RWPE1 (cell line): ENCODE measurements at places on chromosomes 3 and 15.

DNA sequence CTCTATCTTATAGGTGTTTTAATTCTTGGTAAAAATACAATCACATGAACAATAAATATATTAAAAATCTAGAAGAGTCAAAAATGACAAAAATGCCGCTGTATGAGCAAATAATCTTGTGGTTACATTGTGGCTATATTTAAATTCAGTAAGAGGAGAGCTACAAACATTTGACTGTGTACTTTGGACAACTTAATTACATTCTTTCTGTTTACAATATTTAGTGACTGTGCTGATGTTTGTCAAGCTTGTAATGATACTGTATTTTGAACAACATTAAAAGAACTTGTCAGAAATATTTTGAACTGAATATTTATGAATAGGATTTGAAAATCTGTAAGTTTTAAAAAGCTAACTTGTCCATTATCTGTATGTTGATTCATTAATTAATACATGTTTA is 598.3 kb downstream of the SI start:
- no peak for DNase-seq

- peak; percentile 68 for DNase-seq
Observed at GRCh38 chr3:158711886-158712285, 20.4 kb downstream of the RARRES1 start.

DNA sequence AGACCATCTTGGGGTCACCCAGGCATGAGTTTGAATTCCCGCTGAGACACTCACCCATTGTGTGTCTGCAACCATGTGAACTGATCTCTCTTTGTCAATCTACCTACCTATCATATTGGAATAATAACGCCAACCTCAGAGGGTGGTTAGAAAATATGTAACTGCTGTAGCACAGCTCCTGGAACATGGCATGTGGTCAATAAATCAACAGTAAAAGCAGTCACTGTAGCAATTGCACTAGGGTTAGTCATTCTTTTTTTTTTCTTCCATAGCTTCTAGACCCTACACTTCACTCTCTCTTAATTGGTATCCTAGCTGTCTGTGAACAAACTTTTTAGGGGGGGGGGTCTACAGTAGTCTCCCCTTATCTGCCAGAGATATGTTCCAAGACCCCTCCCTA is 64.2 kb upstream of the SLCO2A1 start:
- DNase-seq: no peak

- DNase-seq: no peak
Observed at GRCh38 chr15:67032608-67033007, 32.8 kb upstream of the SMAD3 start.

- peak; percentile 67 for DNase-seq
Observed at GRCh38 chr3:49906073-49906743, 2.5 kb upstream of the MST1R start.

DNA sequence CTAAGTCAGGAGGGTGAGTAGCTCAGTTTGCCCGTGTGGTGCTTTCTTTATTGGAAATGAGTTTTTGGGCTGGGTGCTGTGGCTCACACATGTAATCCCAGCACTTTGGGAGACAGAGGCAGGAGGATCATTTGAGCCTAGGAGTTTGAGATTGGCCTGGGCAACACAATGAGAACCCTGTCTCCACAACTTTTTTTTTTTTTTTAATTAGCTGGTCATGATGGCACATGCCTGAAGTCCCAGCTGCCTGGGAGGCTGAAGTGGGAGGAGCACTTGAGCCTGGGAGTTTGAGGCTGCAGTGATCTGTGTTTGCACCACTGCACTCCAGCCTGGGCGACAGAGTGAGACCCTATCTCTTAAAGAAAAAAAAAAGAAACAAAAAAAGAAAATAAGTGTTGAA is 174.9 kb downstream of the NSMCE3 start:
- no peak for DNase-seq

GRCh38 chr3:188523291-188523690 is 369.3 kb downstream of the LPP start:
- no peak for DNase-seq

GRCh38 chr15:58306591-58307312 is 125.0 kb upstream of the LIPC start:
- DNase-seq: no peak

DNA sequence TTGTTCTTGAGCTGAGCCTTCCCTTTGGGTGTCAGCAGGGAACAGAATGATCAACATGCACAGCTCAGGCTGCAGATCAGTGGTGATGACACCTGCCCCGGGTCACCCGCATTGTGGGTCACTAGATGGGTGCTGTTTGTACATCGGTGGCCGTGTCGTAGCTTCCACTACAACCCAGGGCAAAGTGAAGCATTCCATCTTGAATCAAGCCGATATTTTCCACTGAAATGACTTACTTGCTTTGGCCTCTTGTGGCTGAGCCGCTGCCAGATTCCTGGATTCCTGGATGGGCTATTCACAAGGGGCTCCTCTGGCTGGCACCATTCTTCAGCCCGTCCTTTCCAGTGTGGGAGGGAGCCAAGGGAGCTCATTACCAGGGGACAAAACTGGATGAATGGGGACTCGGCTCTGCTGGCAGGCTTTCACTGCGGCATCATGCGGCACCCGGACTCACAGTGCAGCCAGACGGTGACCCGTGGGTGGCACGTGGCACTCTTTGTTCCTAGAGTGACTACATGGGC is 65.6 kb downstream of the SLCO3A1 start:
- no peak for DNase-seq

GRCh38 chr15:33742306-33742705 is 226.0 kb upstream of the CHRM5 start:
- no peak for DNase-seq

GRCh38 chr3:49883998-49884397 is 14.3 kb upstream of the CAMKV start:
- DNase-seq: no peak

- DNase-seq: no peak
Observed at GRCh38 chr3:43120937-43121336, 15.1 kb upstream of the POMGNT2 start.

DNA sequence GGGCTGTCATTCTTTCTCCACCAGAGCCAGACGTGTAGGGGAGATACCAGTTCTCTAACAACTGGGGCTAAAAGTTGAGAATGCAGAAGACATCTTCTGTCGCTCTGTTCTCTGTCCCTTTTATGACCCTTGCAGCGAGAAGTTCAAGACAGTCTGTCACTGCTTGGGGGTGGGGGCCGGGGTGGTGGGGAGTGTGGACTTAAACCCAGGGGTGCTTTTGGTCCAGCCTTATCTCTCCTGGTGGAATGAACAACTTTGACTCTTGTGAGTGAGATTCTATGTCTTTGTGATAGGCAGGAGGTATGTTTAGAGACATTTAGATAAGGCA is 767 bp upstream of the APOD start:
- no peak for DNase-seq

GRCh38 chr3:128801779-128802380 is 75.9 kb downstream of the RAB7A start:
- no peak for DNase-seq

DNA sequence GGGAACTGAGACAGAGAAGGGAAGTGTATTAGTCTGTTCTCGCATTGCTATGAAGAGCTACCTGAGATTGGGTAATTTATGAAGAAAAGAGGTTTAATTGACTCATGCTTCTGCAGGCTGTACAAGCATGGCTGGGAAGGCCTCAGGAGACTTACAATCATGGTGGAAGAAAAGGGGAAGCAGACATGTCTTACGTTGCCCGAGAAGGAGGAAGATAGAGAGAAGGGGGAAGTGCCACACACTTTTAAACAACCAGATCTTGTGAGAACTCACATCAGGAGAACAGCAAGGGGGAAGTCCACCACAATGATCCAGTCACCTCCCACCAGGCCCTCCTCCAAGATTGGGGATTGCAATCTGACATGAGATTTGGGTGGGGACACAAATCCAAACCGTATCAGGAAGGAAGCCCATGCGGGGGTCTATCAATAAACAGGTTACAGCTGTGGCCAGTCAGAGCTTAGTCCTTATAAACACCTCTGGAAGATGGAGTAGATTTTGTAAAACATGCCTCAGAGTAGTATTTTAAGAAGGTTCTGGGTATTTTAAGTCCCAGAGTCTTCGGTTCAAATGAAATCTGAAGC is 153.9 kb downstream of the GHSR start:
- no peak for DNase-seq

DNA sequence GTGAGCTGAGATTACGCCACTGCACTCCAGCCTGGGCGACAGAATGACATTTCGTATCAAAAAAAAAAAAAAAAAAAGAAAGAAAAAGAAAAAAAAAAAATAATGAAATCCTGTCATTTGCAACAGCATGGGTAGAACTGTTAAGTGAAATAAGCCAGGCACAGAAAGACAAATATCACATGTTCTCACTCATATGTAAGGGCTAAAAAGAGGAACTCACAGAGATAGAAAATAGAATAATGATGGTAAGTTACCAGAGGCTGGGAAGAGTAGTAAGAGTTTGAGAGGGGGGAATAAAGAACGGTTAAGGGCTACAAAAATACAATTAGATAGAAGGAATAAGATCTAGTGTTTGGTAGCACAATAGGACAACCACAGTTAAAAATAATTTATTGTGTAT is 19.7 kb downstream of the DENND6A start:
- no peak for DNase-seq

DNA sequence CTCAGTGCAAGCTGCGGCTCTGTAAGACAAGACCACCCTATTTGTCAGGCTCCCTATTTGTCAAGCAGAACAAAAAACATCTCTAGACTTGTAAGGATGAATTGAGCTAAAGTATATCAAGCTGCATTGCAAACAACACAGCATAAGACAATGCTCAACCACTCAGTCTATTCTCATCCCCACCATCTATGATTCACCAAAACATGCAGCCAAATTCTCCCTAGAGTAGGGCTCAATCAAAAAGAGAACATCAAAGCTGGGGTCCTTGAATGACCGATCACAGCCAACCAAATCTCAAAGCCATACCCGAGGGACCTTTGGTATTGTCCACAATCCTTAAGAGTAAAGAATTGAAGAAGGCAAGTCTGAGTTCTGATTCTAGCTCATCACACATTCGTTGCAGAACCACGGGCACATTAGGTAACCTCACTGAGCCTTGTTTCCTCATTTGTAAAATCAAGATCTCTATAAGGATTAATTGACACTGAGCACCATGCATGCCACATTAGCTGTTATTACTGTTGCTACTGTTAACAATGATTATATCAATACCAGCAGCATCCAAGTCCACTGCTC is 31.2 kb downstream of the RFTN1 start:
- DNase-seq: no peak

DNA sequence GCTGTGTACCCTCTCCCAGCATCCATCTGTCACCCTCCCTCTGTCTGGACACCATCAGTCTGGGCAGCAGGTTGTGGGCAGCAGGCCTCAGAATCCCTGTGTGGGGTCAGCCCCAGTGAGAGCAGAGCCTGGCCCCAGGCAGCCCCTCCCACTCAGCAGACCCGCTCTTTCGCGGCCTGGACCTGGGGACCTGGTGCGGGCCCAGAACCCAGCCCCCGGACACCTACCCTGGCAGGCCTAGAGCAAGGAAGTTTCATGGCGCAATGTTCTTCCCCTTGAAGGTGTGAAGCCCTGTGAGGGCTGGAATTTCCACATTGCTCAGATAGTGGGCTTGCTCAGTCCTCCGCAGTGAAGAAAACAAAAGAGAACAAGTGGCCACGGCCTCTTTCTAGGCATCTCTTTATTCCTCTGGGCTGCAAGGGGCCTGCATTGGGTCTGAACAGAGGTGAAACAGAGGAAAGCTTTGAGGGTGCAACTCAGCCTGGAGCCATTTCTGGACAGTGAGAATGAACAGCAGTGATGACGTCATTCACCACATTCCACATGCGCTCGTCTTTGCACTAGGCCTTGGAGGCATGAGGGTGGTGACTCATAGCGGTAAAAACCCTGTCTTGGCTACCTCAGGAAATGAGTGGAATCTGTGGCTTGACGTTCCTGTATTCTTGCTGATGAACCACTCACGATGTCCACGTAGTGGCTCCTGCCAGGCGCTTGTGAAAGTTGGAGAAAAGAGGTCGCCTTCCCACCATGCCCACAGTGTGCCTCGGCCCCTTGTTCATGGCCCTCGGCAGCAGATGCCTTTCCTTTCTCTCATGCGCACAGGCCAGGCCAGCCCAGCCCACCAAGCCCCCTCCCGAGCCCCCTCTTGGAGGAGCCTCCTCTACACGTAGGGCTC is 66.1 kb downstream of the SLC30A4 start:
- peak; percentile 98 for DNase-seq

- no peak for DNase-seq
Observed at GRCh38 chr3:184574515-184575417, 13.2 kb downstream of the EPHB3 start.

DNA sequence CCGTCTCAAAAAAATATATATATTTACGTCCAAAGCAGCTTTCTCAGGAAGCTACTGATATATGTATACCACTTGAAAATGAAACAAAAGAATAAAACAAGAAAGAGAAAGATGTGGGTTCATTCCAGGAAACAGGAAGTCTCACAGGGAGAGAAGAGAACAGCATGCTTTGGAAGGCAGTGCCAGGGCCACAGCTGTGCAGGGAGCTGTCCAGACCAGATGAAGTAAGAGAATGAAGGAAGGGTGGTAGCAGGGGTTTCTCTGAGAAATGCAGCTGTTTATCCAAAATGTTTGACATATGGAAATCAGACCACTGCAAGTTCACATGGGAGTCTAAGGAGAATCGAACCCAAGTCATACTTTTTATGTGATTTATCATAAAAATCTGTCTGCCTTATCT is 8.9 kb upstream of the GPR27 start:
- no peak for DNase-seq

DNA sequence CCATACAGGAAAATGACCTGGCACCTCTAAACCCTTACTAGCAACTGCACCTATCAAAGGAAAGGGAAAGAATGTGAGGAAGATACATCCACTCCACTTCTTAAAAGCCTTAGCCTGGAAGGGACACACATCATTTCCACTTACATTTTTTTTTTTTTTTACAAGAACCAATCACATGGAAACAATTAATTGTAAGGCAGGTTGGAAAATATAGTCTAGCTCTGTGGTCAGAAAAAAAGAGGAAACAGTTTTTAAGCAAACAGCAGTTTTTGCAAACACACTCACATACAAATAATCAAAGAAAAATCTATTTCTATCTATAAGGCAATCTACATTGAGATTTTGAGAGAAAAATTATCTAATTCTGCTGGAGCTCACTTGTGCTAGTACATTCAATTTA is 98.9 kb upstream of the SPRED1 start:
- DNase-seq: no peak

GRCh38 chr15:28033443-28033842 is 65.7 kb downstream of the OCA2 start:
- no peak for DNase-seq

- DNase-seq: peak; percentile 8
Observed at GRCh38 chr3:99286266-99286845, 352.0 kb upstream of the COL8A1 start.

DNA sequence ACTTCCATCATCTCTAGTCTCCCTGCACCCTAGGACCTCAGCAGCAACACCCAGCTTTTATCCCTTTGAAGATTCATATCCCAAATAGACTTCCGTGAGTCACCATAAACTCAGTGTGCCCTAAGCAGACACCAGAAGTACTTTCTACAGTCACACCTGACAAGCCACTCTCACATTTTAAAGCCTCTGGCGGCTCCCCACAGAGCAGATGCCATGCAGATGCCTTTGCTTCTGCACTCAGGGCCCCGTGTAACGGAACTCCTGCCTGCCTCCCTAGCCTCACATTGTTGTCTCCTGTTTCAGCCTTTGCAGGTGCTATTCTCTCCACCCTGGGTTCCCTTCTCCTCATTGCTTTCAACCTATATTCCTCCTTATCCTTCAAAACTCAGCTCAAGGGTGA is 155.5 kb upstream of the SLC24A5 start:
- DNase-seq: no peak

- DNase-seq: no peak
Observed at GRCh38 chr3:98791341-98792325, 28.5 kb downstream of the ST3GAL6 start.
